ENCODE measurements at places on chromosomes 1 and 21.

GRCh38 chr1:170671629-170671963 is 7.7 kb downstream of the PRRX1 start:
- H3K4me1 ChIP-seq, result peaks cover 10% of the 10 kb centered on the region
- H3K27me3 ChIP-seq, result peaks cover 89% of the 10 kb centered on the region
- H3K27ac ChIP-seq, result no peak overlapping the region
- no peaks in the 10 kb centered on the region for H3K36me3 ChIP-seq
- no peak overlapping the region for H3K4me3 ChIP-seq
- DNase-seq, result no peak

DNA sequence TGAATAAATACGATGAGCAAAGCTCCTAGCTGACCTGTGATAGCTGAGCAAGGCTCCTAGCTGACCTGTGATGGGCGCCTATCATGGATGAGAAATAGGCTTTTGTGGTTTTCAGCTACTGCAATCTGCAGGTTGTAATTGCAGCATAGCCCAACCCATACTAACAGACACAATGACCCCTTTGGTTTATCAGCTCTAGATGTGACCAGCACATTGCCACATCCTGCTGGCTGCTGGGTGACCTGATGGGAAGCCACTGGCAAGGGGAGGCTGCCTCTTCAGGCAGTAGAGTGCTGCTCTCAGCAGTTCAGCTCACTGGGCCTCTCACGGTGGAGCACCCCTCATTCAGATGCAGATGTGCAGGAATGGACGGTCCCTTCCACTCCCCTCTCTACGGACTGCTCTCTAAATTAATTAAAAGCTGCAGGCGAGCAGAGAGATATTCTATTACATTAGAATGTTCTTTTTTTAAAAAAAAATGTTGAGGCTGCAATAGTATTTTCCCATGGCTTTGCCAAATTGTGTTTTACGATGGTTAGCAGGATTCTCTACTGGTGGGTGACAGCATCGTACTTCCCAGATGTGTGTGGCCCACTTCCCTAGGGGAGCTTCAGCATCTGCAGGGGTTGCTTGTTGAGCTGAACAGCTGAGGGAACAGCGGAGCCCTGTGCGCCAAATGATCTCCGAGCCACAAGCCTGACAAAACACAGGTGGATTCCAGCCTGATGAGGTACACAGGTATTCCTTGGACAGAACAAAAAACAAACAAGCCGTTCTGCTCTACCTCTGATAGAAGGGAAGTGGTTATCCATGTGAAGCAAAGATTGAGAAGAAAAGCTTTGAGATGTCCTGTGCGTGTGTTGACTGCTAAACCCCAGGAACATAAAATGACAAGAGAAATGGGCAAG is 65.0 kb downstream of the SYT6 start:
- H3K36me3 ChIP-seq, result no peaks in the 10 kb centered on the region
- DNase-seq, result no peak
- no peak overlapping the region for H3K4me3 ChIP-seq
- H3K27me3 ChIP-seq, result peaks cover 12% of the 10 kb centered on the region

GRCh38 chr1:214898161-214898560 is 184.4 kb upstream of the KCNK2 start:
- H3K27ac ChIP-seq, result no peak overlapping the region
- H3K36me3 ChIP-seq, result no peaks in the 10 kb centered on the region
- DNase-seq, result no peak
- no peaks in the 10 kb centered on the region for H3K4me1 ChIP-seq

GRCh38 chr1:110213143-110213540 is 3.0 kb downstream of the KCNC4 start:
- no peak overlapping the region for H3K27ac ChIP-seq
- peaks cover 11% of the 10 kb centered on the region for H3K36me3 ChIP-seq
- H3K4me3 ChIP-seq, result no peak overlapping the region
- no peak for DNase-seq
- no peaks in the 10 kb centered on the region for H3K27me3 ChIP-seq

- H3K27ac ChIP-seq, result no peak overlapping the region
- no peak for DNase-seq
- H3K4me3 ChIP-seq, result no peak overlapping the region
Observed at GRCh38 chr21:44713130-44713529, 1.8 kb upstream of the TSPEAR start.

DNA sequence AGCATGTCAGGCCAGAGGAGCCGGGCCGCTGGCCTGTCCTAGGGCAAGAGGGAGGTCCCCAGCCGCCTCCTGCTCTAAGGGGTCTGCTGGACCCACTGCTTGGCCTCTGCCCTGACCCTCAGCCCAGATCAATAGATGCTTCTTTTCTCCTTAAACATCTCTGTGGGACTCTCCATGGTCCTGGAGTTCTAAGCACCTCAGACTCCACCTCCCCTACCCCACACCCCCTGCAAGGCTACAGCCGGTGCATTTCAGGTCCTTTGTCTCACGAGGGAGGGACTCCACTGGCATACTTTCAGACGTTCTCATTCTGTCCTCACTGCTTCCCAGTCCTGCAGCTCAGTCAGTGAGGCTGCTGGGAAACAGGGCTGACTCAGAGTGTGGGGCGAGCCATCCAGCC is 11.0 kb downstream of the CNTN2 start:
- peaks cover 26% of the 10 kb centered on the region for H3K27me3 ChIP-seq
- no peak overlapping the region for H3K4me3 ChIP-seq
- no peak overlapping the region for H3K27ac ChIP-seq
- no peak for DNase-seq
- no peaks in the 10 kb centered on the region for H3K36me3 ChIP-seq
- no peaks in the 10 kb centered on the region for H3K4me1 ChIP-seq

DNA sequence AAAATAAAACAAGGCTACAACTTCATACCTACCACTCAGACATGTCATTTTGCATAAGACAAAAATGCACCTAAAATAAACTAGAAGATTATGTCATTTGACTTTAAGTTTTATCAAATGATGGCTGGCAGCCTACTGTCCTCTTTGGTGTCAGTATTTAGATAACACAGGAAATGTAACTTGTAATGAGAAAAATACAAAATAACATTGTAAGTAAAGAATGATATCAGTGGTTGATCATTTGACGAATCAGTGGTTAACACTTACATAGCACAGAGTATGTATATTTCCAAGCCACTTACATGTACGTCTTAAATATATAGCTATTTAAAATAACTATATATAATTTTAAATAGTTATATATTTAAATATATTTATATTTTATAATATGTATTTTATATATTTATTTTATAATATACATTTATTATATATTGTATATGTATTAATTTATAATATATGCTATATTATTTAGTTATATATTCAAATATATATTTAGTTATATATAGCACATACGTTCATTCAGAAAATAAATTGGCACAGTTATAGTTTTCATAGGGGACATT is 44.1 kb downstream of the ZNF678 start:
- peaks cover 2% of the 10 kb centered on the region for H3K36me3 ChIP-seq
- H3K4me1 ChIP-seq, result peaks cover 26% of the 10 kb centered on the region
- H3K4me3 ChIP-seq, result no peak overlapping the region

GRCh38 chr1:1628754-1629429 is 3.1 kb upstream of the MMP23B start:
- peaks cover 14% of the 10 kb centered on the region for H3K36me3 ChIP-seq
- DNase-seq, result no peak
- peaks cover 8% of the 10 kb centered on the region for H3K4me1 ChIP-seq
- H3K27ac ChIP-seq, result peak overlapping the region; percentile 94
- H3K27me3 ChIP-seq, result no peaks in the 10 kb centered on the region
- H3K4me3 ChIP-seq, result peak overlapping the region; percentile 85
